ENCODE measurements at places on chromosomes 6 and 20.

- no peak for DNase-seq
Measured at GRCh38 chr6:105077596-105078385, 102.0 kb downstream of the POPDC3 start.

DNA sequence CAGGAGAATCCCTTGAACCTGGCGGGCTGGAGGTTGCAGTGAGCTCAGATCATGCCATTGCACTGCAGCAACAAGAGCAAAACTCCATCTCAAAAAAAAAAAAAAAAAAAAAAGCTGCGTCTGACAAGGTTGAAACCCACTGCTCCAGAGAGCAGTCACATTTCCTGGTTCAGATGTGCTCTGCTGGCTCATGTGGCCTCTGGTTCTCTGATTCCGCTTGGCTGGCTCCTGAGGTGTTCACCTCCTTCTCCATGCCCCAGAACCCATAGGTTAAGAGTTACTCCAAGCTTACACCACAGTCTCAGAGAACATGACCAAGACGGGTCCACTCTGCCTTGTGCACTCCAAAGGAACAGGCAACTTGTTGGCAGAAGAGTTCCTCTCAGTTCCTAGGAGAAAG, 8.8 kb upstream of the CNR1 start:
- DNase-seq = no peak

GRCh38 chr20:37290158-37290810, 829 bp downstream of the MANBAL start:
- DNase-seq = peak; percentile 41

- DNase-seq = peak; percentile 17
Measured at GRCh38 chr6:45422503-45423110, 44.9 kb upstream of the SUPT3H start.

- DNase-seq = no peak
Measured at GRCh38 chr6:11552442-11552841, 14.9 kb downstream of the TMEM170B start.

- no peak for DNase-seq
Measured at GRCh38 chr6:11460001-11460668, 77.4 kb upstream of the TMEM170B start.

DNA sequence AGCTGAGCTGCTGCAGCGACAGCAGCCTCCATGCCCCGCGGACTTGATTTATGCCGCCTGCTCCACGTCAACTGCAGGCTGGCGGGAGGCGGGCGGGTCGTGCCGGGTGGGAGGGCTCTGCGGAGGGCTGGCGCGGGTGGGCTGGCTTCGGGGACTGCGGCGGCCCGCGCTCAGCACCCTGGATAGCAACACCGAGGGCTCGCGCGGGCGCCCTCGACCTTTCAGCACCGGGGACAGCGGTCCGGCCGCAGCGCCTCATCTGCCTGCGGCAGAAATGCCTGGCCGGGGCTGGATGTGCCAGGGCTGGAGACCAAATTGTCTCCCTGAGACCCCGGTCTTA, 792 bp downstream of the SNAP25 start:
- peak; percentile 73 for DNase-seq
